Activated CD8-positive, alpha-beta memory T cell treated with anti-CD3 and anti-CD28 coated beads for 1 hour (primary cell): ENCODE measurements at places on chromosomes 6 and 20.

DNA sequence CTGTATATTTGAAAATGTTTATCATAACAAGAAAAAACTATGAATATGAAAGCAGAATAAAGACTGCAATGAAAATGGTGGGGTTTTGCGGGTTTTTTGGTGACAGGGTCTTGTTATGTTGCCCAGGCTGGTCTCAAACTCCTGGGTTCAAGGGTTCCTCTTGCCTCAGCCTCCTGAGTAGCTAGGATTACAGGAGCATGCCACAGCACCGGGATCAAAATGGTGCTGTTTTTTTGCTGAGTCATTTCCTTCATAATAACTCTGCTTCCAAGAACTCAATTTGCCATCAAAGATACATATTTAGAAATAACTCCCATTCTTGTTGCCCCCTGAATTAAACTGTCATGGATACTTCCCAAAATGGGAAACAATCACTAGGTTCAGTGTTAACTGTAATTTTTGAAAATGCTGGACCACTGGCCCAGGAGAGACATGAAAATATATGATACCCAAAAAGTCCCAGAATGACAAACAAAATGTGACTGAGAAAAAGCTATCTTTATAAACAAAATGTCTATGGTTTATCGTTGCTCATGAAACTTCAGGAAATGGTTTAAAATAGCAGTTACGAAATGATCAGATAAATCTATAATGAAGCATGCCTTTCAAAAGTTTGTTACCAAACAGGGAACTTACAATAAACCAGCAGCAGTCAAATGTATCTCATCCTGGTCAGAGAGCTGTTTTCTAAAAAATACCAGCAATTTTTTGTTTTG is 32.2 kb downstream of the ILRUN start:
- DNase-seq = no peak

GRCh38 chr6:107114213-107114925 is 946 bp downstream of the BEND3 start:
- peak; percentile 19 for DNase-seq

GRCh38 chr20:53878262-53879047 is 191.9 kb downstream of the BCAS1 start:
- no peak for DNase-seq

DNA sequence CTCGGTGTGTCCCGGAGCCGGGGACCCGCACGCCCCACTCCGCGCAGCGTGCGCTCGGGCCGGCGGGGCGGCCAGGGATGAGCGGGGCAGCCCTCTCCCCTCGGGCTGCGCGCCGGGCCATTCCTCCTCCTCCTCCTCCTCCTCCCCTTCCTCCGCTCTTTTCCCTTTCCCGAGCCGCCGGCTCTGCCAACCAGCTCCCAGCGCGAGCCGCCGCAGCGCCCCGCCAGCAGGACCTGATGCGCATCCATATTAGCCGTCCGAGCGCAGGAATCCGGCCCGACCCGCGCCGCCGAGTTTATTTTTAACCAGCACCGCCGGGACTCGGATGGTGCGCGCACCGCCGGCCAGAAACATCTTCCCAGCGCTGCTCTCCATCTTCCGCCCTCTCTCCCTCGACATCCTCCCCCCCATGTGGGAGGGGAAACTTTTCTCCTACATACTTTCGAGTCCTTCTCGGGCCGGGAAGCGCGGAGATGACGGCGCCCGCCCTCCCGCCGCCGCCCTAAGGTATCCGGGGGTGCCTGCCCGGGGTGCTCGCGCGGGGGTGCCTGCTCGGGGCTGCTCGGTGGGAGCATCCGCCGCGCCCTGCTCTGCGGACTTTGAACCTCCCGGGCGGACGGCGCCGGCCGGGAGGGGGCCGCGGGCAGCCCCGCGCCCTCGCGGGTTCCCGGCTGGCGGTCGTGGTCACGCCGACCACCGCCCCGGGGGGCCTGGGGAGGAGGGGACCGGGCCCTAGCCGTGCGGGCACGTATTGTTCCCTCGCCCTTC is 619 bp downstream of the RREB1 start:
- DNase-seq = peak; percentile 18

GRCh38 chr6:70894001-70894400 is 62.9 kb downstream of the B3GAT2 start:
- DNase-seq = no peak

- DNase-seq = no peak
These were observed 185.0 kb upstream of the PDE10A start for GRCh38 chr6:165848086-165848426.

DNA sequence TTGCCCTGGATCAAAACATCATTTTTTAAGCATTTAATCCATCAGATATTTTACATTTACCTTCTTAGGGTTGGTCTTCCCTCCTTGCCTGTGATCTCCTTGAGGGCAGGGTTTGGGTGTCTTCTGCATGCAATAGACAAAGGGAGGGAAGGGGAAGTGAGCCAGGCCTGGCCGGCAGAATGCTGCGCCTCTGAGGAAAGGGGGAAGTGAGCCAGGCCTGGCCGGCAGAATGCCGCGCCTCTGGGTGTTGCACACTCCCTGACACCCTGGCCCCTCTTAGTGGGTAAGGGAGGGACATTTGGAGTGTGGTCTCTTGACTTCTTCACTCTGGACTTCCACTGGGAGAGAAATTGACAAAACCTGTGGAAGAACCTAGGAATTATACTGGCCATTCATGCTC is 12.4 kb downstream of the PSMF1 start:
- no peak for DNase-seq

DNA sequence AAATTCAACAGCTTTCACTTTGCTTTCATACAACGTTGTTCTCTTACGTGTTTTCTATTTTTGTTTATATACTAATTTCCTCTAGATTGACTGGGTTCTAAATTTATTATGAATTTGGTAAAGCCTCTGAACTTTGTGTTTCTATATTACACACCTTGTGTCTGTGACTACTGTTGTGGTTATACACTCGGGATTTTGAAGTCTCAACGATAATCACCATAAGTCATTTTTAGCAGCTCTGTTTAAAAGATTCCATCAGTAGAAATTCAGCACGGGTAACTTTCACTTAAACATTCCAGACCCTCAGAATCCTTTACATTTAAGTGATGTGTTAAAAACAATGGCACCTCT is 31.8 kb upstream of the HBS1L start:
- DNase-seq = no peak

GRCh38 chr6:25485821-25486534 is 166.0 kb upstream of the SCGN start:
- no peak for DNase-seq

DNA sequence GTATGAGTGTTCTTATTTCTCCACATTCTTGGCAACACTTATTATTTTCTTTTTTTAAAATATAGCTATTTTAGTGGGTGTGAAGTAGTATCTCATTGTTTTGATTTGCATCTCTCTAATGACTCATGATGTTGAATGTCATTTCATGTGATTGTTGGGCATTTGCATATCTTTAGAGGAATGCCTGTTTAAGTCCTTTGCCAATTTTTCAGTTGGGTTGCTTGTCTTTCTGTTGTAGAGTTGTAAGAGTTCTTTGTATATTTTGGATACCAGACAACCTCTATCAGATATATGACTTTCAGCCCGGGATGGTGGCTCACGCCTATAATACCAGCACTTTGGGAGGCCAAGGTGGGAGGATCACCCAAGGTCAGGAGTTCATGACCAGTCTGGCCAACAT is 5.1 kb upstream of the POPDC3 start:
- DNase-seq = no peak
